ENCODE measurements at places on chromosomes 2 and 18.

DNA sequence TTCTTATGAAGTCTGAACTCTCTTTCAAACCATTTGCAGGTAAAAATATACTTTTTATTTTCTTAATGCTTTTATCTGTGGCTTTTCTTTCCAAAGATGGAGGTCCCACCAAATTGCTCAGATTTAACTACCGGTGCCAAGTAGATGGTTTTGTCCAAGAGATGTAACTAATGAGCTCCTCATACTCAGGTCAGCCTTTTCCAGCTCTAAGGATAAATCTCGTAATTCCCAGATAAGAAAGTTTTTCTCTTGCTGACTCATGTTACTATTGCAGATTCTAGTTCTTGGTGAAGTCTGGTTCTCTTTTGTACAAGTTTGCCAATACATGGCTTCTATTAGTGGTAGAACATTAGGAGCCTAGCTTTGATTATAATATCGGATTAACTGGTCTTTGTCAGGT is 550.8 kb upstream of the ZNF804A start:
- no peak for DNase-seq

- DNase-seq, result no peak
Measured at GRCh38 chr2:227366769-227367426, 12.2 kb downstream of the TM4SF20 start.

DNA sequence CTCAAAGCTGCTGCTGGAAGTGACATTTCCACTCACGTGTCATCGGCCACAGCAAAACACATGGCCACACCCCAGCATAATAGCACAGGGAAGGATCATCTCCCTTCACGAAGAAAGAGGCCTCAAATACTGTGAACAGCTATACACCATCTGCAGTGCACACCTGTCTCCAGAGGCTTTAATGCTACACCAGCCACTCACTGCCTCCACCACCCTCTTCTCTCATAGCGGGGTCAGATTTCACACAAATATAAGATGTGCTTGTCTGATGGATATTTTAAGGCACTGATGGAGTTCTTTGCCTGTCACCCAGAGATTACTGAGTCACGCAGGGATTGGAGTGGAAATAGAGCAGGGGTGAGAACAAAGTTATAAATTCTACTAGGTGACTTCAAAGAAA is 374.0 kb downstream of the ZNF516 start:
- DNase-seq, result no peak

- no peak for DNase-seq
Measured at GRCh38 chr18:13271302-13271911, 52.8 kb downstream of the LDLRAD4 start.

GRCh38 chr2:174787487-174788205 is 23.4 kb upstream of the CHRNA1 start:
- DNase-seq, result peak; percentile 67

DNA sequence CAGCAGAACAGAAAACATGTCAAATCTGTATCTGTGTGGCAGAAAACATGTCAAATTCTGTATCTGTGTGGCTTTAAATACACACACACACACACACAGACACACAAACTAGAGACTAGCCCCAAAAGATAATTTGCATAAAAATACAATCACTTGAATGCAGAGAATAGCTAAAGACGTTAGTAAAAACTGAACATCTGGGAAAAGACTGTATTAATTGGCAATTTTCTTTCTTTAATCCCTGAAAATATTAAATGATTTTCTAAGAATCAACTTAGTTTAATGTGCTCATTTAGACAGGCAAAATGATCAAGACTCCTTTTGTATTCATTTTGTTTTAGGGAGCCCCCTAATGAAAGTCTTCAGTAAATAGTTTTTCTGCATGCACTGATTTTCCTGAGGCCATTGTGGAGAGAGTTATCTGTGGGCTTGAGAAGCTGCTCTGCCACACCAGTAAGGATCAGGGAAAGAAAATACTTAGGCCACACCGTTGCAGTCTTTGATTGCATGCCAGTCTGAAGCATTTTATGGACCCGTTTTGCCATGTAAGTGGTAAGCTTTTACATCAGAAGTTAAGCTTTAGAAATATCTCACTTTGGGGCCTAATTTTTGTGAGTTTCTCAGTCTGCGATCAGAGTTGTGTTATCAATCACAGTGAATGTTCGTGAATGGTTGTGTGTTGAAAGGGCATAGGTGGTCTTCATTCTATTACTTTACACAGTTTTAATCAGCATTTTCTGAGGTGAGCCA is 2.2 kb downstream of the SPATS2L start:
- DNase-seq, result no peak

- no peak for DNase-seq
Measured at GRCh38 chr2:109166811-109167210, 37.8 kb downstream of the SH3RF3 start.

GRCh38 chr2:25376750-25377621 is 35.3 kb upstream of the DNMT3A start:
- peak; percentile 61 for DNase-seq

DNA sequence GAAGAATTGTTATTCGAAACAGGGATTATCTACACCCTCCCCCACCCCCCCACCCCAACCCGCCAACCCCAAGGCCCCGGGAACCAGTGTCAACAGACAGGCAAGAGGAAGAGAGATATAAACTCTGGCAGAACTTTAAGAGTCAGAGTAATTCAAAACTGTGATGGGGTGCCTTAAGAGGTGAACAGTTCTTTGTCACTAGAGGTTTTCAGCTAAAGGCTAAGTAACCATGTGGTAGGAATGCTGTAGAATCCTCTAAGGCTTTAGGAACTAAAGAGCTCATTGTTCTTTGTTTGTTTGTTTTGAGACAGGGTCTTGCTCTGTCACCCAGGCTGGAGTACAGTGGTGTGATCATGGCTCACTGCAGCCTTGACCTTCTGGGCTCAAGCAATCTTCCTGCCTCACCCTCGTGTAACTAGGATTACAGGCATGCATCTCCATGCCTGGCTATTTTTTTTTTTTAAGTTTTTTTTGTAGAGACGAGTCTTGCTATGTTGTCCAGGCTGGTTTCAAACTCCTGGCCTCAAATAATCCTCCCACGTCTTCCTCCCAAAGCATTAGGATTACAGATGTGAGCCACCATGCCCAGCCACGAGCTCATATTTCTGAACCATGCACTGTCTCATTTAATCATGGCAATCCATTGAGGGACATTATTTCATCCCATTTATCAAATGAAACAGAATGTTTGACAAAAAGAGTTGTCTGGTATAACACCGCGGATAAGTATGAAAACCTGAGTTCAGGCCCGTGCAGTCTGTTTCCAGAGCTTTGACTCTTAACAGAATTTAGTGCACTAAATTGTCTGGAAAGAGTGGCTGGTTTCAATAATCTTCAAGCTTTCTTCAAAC is 20.8 kb upstream of the TMEM17 start:
- DNase-seq, result no peak

DNA sequence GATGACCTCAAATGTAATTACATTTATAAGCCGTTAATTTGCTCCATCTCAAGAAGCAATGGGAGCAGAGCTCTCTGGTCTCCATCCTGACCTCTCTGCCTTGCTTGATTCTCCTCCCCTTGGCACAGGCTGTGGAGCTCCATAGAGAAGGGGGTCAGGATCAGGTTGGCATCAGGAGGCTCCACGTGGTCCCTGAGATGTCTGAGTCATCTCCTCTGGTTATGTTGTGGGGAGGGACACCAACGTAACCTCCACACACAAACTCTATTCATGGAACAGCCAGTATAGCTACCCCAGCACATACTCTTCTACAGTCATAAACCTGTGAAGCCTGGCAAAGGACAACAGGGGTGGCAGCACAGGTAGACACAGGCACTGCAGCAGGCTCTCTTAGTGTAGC is 29.0 kb downstream of the TRABD2A start:
- DNase-seq, result no peak

DNA sequence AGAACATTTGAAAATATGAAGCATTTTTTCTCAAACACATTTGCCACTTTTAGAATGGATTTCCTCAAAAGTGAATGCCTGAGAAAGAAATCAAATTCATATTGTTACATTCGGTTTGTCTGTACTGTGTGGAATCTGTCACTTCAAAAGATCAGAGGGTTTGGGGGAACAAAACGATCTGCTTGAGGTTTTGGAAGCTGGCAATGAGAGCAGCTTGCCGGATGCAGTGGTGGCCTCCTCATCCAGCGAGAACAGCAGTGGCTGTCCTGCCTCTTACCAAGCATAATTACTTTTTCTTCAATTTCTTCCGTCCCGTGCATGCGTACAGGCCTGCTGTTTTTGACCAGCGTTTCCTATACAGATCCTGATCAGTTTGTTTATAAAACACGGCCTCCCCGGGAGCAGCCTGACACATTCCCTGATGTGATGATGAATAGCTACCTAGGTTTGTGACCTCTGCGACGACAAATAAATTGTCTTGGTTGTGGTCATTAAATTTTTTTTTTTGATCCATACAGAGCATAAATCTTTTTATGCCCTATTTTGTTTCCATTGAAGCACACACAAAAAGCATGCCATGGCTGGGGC is 45.2 kb downstream of the ITGA6 start:
- DNase-seq, result no peak

DNA sequence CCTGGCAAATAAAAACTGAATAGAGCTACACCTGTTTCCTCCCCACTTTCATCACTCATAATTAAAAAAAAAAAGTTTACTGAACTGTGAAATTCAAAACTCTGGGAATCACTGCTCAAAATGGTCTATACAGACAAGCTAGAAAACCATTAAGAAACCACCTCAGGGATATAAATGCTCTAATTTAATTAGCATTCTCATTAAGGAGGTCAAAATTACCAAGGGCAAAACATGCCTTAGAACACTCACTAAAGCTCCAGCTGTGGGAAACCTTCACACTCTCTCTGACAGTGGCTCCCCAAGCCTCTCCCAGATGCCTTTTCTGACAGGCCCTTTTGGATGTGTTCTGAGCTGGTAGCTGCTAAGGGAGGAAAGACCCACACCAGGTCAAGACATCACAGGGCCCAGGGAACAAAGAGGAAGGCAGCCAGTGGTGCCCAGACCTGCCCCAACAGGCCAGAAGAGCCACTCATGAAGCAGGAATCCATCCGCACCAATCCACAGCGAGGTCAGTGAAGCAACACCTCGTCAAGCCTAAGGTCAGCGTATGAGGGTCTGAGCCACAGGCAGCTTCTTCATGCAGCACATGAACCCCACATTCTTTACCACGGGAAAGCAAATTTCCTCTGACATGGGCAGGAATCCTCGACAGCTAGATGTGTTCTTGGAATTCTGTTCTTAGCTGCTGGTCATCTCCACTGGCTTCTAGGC is 35.6 kb downstream of the XDH start:
- no peak for DNase-seq

- DNase-seq, result no peak
Measured at GRCh38 chr2:21367421-21367820, 243.7 kb downstream of the TDRD15 start.

- DNase-seq, result no peak
Measured at GRCh38 chr18:49833814-49834213, 20.5 kb upstream of the ACAA2 start.

DNA sequence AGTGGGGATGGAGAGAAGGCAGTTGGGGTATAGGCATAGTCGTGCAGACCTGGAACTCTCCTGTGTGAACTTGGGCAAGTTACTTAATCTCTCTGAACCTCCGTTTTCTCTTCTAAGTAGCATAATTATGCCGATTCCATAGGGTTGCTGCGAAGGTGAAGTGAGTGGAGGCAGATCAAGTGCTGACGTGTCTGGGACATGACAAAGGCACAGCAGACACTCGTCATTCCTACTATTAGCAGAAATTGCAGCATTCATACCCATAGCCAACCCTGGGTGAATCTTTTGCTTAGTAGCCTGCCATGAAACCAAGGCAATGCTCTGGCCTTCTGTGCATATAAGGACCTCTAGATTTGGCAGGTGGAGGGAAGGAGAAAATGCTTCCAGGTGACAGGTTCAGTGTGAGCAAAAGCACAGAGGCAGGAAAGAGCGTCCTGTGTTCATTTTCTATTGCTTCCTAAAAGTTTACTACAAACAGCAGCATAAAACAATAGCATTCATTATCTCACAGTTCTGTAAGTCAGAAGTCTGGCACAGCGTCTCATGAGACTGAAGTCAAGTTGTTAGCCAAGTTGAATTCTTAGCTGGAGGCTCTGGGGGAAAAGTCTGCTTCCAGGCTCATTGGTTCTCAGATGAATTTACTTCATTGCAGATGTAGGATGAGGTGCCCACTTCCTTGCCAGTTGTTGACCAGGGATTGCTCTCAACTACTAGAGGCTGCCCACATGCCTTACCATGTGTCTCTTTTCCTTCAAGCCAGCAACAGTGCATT is 77.8 kb downstream of the CTIF start:
- DNase-seq, result no peak

- no peak for DNase-seq
Measured at GRCh38 chr2:63698786-63699548, 110.2 kb downstream of the MDH1 start.

GRCh38 chr2:143124445-143124844 is 4.8 kb upstream of the ARHGAP15 start:
- no peak for DNase-seq

DNA sequence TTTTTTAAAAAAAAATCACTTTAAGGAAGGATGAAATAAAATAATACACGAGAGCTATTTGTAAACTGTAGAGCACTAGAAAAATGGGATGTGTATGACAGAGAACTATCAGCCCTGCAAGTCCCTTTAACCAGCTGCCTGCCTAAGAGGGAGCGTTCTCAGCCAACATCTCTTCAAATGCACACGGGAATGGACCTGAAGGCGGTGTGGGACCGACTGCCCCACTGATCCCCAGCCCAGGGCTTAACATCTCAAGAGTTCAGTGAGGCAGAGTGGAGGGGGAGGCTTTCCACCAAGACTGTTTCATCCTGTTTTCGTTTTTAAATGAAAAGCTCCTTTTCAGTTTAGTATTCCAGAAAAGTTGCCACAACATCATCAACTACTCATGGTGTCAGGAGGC is 2.2 kb downstream of the INPP4A start:
- DNase-seq, result no peak

DNA sequence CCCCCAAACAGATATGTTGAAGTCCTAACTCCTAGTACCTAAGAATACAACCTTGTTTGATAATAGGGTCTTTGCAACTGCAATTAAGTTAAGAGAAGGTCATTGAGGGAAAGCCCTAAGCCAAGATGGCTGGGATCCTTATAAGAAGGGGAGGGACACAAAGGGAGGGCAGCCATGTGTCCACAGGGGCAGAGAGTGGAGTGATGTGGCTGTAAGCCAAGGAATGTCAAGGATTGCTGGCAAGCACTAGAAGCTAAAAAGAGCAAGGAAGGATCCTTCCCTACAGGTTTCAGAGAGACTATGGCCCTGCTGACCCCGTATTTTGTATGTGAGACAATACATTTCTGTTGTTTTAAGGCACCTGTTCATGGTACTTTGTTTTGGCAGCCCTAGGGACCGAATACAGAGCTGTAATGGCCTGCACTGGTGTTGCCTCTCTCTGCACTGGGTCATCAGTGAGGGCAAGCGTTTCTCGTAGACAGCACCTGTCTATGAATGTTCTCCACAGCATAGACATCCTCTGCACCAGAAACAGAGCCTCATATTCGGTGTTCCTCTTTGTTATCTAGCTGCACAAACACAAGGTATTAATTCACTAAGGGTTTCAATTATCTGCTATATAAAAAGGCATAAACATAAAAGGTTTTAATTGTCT is 75.4 kb upstream of the AQP4 start:
- no peak for DNase-seq

DNA sequence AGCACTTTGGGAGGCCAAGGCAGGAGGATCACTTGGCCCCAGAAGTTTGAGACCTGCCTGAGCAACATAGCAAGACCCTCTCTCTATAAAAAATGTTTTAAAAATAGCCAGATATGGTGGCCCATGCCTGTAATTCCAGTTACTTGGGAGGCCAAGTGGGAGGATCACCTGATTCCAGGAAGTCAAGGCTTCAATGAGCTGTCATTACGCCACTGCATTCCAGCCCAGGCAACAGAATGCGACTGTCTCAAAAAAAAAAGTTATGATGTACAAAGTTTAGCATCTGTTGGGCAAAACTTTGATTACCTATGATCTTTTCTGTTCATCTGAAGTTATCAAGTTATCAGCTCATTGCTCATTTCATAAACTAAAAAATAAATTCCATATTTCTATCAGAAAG is 504.1 kb upstream of the PKDCC start:
- no peak for DNase-seq

All from spinal cord (tissue), 10 donors.